Activated naive CD4-positive, alpha-beta T cell treated with Interleukin-2 at 50 U/mL for 16 hours (primary cell): ENCODE measurements at places on chromosomes 7 and 10.

GRCh38 chr7:123039269-123039668 is 43.8 kb upstream of the TAS2R16 start:
- no peak for DNase-seq

DNA sequence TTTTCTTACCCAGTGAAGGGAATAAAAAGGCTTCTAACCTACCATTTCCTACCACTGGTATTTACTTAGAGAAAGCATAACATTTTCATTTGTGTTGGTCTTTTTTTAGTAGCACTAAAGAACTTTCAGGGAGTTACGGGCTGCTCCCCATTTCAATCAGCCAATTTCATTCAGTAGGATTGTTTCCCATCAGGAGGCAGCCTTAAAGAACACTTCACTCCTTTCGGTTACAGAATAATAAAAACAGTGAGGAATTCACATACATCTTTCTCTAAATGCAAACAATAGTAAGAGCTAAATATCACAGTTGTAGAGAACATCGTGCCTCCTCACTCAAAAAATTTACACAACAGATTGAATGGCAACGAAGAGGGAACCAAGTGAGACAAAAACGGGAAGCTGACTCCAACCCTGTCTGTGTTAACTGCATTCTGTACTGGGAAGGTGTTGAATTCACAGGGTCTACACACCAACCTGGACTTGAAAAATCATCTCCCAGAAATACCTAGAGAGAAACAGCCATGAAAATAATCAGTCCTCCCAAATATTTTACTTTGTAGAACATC is 55.5 kb upstream of the ABLIM1 start:
- no peak for DNase-seq

DNA sequence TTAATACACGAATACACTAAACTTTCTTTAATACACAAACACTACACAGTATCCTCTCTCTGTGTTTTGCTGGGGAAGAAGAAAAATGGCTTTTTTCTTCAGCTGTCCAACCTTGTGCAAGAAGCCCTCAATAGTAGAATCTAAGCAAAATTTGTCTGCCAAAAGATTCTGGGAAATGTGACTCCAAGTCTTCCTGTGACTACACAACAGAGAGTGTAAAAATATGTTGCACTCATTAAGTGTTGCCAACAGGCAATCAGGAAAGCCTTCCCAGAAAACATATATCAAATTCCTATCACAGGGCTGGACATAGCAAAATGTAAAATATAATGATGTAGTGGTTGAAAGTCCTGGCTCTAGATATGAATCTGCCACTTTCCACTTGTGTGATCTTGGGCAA is 825.1 kb upstream of the ZWINT start:
- DNase-seq = no peak

DNA sequence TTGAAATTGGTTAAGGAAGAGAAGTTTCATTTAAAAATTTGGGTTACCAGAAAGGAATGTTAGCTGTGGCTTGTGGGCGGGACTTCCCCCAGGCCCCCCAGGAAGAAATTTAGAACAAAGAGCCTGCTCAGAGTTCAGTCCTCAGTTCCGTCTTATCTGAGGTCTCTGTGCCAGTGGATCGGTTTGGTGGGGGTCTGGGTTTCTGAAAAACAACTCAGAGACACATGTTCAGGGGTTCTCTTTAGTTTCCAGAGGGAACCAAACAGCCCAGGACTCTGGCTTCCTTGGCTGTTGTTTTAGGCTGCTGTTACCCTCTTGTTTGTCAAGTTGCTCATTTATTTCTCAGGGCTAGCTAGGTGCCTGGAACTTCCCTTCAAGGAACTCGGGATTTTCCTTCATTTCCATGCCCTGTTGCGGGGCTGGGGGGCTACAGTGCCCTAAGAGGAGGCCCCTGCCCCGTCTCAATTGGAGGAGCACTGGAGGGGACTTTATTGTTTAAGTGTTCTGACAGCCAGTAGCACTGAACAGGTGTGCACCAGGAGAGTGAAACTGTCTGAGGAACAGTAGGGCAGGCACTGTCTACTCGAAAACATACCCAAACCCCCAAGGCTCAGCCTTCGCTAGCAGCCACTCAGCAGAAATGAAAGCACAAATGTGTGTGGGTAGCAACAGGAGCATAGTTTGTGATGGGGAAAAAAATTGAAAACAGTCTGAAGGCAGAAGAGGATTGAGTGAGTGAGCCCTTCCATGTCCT is 59.9 kb downstream of the ALOX5 start:
- no peak for DNase-seq

DNA sequence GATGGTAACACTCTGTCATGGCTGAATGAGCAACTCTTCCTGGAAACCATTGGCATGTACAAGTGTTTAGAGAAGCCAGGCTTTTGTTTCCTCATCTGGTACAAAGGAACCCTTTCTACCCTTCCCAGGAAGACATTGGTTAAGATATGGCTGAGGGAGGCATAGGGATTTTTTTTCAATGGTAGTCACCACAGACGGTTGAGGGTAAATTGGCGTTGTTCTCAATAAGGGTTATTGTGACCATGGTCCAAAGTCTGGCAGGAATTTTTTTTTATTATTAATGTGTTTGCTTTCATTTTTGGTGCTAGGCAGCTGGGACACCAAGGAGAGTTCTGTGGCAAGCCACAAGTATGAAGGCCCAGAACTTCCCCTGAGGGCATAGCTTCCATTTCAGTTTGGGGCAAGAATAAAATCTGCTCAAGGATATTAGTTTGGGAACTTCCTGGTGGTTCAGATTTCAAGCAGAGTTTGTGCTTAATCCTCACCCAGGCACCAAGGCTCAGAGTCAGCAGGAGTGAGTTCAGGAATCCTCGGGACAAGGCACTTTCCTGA is at the start of gene PLEKHS1:
PLEKHS1 (plus strand) TSS at position 502 of the 552 bp plus-strand sequence. CDS start 3,596 bp downstream, outside the sequence.
- DNase-seq = no peak

DNA sequence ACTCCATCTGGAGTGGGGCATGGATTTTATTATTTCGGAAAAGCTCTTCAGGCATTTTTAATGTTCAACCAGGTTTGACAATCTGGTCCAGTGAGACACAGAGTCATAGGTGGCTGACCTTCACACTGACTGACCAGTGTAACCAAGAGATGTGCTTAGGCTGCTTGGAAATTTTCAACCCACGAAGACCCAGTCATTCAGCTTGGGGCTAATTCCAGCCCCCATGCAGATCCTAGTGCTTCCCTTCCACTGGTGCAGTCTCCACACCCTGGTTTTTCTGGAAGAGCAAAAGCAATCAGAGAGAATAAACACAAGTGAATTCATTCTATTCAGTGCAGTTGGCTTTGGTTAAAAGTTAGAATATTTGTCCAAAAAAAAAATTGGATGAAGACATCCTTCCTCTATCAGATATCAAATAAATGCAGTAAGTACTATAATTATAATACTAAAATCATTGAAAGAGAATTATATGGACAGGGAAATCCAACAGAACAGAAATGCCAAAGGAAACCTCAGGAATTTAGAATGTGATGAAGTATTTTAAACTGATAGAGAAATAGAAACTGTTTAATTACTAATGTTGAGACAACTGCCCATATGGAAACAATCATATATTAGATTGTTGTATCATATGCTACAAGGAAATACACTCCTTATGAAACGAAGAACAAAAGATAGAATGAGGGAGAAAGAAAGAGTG is 178.0 kb downstream of the NPSR1 start:
- DNase-seq = no peak

GRCh38 chr10:28849821-28850220 is 172.5 kb downstream of the BAMBI start:
- no peak for DNase-seq

DNA sequence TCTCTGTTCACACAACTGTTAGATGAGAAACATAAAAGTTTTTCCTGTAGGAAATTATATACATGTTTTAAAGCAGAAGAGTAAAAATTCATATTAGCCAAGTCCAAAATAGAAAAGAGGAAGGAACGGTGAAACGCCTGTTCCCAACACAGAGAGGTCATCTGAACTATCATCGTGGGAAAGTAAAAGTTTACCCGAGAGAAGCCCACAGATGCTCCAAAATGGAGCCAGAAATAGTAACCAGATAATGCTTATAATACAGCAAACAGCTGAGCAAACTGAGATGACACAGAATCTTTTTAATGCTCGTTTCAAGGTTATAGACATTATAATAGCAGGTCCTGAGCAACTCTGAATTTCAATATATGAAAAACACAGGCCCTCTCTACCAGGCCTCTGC is 24.5 kb downstream of the FRMD4A start:
- DNase-seq = no peak

DNA sequence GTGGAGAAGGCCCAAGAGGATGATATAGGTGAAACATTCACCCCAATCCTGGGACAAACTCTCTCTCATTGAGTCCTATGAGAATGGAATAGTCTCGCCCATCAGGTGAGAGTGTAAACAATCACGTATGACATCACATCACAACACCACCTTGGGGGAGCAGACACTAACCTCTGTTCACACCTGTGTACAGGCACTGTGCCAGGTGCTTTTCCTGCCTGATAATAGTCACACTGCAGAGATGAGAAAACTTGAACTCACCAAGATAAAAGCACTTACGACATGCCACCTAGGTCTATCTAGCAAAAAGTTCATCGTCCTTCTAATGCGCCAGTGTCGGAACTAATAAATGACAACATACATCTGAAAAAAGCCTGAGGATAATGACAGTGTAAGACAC is 187.8 kb downstream of the FAM107B start:
- DNase-seq = peak; percentile 59

DNA sequence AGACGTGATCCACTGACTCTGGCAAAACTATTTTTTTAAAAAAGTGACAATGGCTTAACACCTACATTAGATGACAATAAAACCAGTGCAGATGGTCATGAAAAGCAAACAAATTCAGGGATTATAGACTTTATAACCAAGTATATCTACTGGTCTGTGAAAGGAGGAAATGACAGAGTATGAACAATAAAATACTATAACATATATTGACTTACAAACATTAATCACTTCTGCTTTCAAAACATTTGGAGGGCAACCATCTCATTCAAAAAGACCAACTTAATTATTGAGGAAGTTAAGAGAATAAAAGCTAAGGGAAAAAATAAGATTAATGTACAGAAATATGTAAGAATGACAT is 34.8 kb downstream of the JMJD1C start:
- no peak for DNase-seq

- DNase-seq = peak; percentile 37
Observed at GRCh38 chr10:92914478-92915325, 66.4 kb downstream of the EXOC6 start.

GRCh38 chr10:62323751-62324150 is 50.4 kb upstream of the ZNF365 start:
- no peak for DNase-seq

GRCh38 chr7:7228472-7228871 is 46.1 kb downstream of the C1GALT1 start:
- DNase-seq = no peak

- DNase-seq = no peak
Observed at GRCh38 chr10:17626656-17627055, 9.5 kb upstream of the HACD1 start.

- no peak for DNase-seq
Observed at GRCh38 chr7:31948029-31948428, 122.2 kb downstream of the PDE1C start.

- DNase-seq = no peak
Observed at GRCh38 chr7:29410996-29411395, 152.6 kb upstream of the PRR15 start.

- DNase-seq = no peak
Observed at GRCh38 chr7:82477733-82478515, 34.3 kb upstream of the CACNA2D1 start.

DNA sequence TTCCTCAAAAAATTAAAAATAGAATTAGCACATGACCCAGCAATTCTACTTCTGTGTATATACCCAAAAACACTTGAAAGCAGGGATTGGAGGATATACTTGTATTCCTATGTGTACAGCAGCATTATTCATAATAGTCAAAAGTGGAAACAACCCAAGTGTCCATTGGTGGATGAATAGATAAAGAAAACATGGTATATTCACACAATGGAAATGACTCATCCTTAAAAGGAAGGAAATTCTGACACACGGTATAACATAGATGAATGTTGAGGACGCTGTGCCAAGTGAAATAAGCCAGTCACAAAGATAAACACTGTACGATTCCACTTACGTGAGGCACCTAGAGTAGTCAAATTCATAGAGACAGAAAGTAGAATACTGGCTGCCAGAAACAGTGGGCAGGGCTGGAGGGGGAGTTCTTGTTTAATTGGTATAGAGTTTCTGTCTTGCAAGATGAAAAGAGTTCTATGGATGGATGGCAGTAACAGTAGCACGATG is 26.6 kb upstream of the KAT6B start:
- peak; percentile 31 for DNase-seq

DNA sequence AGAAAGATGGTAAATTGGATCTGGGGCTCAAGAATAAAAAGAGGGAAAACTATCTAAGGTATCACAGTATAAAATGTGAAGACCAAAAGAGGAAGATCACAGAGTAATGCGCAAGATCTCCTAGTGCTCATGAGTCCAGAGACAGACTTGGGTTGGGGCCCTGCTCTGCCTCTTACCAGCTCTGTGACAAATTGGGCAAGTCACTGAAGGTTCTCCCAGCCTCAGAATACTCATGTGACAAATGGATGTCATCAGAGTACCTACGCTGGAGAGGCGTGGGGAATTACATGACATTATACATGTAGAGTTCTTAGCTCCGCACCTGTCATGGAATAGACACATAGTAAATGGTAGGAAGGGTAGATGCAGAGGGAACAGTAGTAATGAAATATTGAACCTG is 124.4 kb downstream of the DOCK4 start:
- DNase-seq = no peak

DNA sequence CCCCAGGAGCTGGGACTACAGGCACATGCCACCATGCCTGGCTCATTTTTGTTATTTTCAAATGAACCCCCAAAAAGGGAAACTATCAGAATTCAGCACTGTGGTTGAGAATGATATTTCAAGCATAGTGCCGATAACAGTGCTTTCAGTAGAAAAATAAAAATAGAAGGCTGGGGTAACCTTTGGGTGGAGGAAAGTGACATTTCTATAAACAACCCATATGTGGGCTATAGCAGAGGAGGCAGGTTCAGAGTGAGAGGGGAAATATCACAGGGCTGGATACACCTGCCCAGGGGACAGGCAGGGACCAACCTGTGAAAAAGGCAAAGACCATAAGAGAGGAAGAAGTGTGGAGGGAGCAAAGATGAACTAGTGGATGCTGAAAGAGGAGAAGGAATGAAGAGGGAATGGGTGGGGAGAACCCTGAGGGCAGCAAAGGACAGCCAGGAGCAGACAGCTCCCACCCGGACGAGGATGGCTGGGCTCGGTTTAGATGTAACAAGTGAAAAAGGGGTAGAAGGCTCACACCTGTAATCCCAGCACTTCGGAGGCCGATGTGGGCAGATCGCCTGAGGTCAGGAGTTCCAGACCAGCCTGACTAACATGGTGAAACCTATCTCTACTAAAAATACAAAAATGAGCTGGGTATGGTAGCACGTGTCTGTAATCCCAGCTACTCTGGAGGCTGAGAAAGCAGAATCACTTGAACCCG is 56.5 kb downstream of the MAP3K8 start:
- no peak for DNase-seq

DNA sequence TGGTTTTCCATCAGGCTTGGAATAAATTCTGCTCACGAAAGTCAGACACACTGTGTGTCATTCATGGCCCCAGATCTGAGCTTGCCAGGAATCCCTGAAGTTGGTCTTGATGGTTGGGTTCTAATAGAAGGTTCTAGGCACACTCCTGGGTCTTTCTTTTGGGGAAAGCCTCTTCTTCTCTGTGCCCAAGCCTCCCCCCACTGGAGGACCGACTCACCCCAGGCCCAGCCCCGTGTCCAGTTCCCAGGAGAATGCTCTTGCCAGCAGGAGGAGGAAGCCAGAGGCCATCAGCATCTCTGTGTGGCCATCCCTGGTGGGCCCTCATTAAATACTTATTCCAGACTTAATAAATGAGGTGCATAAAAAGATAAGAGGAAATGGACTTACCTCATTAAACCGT is 548.0 kb downstream of the TCERG1L start:
- DNase-seq = no peak

GRCh38 chr10:11810313-11810766 is 12.8 kb upstream of the PROSER2 start:
- DNase-seq = no peak
